ENCODE measurements at places on chromosomes 1 and 21.

GRCh38 chr1:222307621-222308020, 240.3 kb downstream of the HHIPL2 start:
- DNase-seq: no peak

- DNase-seq: no peak
Observed at GRCh38 chr1:21312407-21312992, 22.2 kb upstream of the ECE1 start.

GRCh38 chr1:228283043-228283371, 75.2 kb downstream of the OBSCN start:
- no peak for DNase-seq

GRCh38 chr1:172117800-172118199, 276.5 kb downstream of the DNM3 start:
- no peak for DNase-seq

- DNase-seq: peak; percentile 59
Observed at GRCh38 chr1:11736746-11737639, 1.1 kb downstream of the AGTRAP start.

DNA sequence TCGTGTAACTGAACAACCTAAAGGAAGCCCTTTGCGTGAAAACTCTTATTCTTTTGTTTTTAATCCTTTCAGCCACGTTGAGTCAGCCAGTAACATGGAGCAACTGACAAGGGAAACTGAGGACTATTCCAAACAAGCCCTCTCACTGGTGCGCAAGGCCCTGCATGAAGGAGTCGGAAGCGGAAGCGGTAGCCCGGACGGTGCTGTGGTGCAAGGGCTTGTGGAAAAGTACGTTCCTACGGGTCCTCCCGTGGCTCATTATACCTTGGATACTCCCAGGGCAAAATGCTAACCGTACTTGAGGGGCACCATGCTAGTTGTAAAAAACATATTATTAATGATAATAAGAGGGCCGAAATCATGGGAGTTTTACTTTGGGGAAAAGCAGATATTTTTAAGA, 49.4 kb downstream of the LAMC2 start:
- no peak for DNase-seq

DNA sequence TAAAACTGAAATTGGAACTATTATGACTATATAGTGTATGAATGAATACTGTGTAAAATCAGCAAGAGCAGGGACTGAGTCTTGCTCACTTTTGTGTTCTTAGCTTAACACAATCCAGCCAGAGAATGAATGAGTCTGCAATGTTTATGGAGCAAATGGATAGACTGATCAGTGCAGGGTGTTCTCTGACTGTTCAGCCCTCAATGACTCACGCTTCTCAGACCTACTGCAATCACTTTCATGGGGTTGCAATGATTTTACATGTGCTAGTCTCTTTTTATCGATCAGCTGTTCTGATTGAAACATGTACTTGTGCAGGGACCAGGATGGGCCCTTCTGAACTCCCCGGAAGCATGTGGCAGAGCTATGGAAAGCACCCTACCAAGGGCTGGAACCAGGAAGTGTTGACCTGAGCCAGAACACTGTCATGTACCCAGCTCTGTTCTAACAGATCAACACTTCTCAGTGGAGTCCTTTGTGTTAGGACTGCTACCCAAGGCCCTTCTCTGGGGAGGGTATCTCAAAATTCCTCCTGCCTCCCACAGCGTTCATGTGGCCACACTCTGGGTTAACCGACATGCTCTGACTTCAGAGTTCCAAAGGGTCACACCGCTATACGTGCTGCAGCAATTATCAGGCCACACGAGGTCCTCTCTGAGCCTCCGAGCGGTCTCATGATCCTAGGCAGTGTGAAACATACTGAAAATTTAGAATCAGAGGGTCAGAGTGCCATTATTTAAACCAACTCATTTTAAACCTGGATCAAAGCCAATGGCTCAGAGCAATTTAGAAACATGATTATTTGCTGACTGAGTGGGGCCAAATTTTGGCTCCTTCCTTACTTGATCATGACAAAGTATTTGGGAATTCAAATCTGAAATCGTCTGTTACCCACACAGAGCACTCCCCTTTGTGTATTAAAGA, 35.2 kb downstream of the GRIK1 start:
- no peak for DNase-seq

- DNase-seq: no peak
Observed at GRCh38 chr1:89753761-89754160, 67.1 kb upstream of the LRRC8D start.

- DNase-seq: no peak
Observed at GRCh38 chr1:192943522-192943921, 115.6 kb downstream of the UCHL5 start.

DNA sequence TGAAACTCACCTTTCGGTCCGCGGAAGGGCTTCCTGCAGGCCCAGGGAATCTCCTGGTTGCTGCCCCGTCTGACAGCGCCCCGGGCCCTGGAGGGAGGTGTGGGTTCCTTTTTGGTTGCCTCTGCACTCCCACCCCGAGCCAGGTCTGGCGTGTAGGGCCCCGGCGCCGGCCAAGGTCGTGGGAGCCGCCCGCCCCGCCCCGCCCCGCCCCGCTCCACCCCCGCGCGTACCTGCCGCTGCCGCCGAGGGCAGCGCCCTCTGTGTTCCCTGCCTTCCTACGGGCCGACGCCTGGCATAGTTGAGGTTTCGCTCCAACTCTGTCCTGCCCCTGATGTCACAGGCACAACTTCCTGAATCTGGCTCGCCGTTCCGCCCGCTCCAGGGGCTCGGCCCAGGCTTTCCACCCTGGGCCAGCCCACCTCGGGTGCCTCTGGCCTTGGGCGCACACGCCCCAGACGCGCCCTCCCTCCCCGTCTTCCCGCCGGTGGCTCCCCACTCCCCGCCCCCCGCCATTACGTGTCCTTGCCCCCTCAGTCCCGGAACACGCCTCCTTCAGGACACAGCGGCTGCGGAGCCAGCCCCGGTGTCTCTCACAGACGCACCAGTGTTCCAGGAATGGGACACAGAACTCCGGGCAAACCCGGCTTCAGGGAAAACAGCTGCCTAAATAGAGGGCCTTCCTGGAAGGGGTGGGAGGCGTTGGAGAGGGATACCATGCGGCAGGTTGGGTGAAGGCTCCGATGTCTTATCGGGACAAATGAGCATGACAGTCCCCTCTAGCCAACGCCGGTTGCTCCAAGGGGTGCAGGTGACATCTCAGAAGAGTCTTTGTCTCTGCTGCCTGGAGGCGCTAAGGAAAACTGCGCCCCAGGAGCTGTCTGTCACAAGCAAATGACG, at the start of gene KIAA0040:
TSS of gene KIAA0040 (minus strand) at position 147 of the 897 bp plus-strand sequence. CDS start 31,763 bp downstream, outside the sequence.
- DNase-seq: peak; percentile 67

DNA sequence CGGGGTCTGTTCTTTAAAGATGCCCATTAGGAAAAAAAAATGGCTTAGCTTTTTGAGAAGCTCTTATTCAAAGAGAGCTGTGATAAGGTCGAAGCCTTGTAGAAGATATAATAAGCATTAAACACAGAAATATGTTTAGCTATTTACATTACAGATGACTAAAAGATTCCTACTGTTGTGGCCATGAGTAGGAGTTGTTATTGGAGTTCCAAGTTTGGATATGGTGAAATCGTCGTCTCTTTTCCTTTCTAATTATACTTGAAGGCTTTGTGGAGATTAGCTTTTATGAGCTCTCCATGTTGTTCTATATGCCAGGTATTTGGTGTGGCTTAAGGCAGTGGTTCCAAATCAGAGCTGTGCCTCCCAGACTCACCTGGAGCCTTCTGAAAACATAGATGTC, 79.9 kb upstream of the LAMC2 start:
- no peak for DNase-seq

- no peak for DNase-seq
Observed at GRCh38 chr1:62841587-62842169, 57.7 kb downstream of the ATG4C start.

DNA sequence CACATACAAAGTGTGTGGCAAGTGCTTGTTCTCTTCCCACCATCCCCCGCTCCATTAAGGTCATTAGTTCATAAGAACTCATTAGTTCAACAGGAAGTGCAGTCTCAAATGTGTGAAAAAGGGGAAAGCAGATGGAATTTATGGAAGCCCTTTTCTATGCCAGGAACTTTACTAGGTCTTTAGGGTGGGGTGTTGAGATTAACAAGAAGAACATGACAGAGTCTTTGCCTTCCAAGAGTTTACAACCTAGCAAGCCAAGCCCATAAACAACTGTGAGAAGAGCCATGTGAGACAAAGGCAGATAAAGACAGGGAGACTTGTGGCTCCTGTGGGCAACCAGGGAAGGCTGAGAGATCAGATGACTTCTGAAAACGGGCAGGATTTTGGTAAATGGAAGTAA, 21.4 kb downstream of the PLEKHA6 start:
- no peak for DNase-seq

- DNase-seq: no peak
Observed at GRCh38 chr1:177847843-177848242, 122.0 kb downstream of the SEC16B start.

- no peak for DNase-seq
Observed at GRCh38 chr1:244788493-244789275, 46.8 kb upstream of the COX20 start.

- no peak for DNase-seq
Observed at GRCh38 chr1:36944883-36945282, 89.4 kb downstream of the GRIK3 start.

DNA sequence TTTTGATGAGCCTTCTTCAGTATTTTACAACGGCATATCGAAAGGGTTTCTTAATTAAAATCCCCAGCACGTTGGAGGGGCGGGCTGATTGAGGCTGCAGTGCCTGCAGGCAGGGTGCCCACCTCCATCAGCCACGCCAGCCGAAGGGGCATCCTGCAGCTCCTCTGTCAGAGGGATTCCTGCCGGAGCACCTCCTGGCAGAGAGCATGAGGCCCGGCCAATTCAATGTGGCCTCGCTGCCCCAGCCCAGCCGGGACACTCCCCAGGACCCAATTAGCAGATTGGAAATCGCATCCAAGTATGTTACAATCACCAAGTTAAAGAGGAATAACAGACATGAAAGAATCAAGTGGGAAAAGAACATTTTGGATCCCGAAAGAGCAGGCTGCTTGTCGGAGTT, 216.6 kb downstream of the ST6GALNAC3 start:
- DNase-seq: no peak

- DNase-seq: no peak
Observed at GRCh38 chr1:234907208-234907939, 221.3 kb downstream of the TOMM20 start.

- DNase-seq: peak; percentile 85
Observed at GRCh38 chr1:21904704-21905520, 32.2 kb downstream of the HSPG2 start.

DNA sequence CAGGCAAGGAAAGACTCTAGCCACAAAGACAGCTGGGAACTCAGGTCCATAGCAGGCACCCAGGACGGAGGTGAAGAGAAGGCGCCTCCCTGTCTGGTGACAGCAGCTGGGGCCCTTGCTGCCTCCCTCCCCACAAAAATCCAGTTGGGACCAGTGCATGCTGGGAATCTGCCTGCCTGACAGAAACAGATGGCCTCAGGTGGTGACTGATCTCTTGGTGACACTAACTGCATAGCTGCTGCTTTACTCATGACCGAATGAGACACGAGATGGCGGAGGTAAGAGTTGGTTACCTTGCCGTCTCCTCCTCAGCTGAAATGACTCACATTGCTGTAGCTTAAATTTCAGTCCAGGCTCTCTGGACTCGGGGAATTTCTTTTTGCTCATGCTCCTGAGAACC, 130.3 kb downstream of the FGGY start:
- DNase-seq: no peak

DNA sequence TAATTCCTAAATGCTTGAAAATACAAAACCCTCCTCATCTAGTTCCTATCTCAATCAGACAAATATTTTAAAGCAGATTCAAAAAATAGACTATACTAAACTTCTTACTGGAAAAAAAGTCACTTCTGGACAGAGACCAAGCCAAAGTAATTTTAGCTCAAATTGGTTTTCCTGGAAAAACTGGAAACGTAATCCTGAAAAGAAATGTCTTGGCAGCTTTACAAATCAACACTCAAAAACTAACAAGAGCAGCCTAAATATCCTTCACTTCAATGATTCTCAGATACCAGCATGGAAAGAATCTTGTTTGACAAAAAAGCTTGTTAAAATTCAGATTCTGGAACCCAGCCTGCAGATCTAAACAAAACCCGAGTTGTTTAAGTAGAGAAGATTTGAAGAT, 9.1 kb upstream of the GPR88 start:
- DNase-seq: no peak

GRCh38 chr1:213621077-213621476, 366.7 kb upstream of the PROX1 start:
- no peak for DNase-seq

- no peak for DNase-seq
Observed at GRCh38 chr1:31575369-31576140, 760 bp upstream of the TINAGL1 start.

GRCh38 chr1:76371941-76372340, 297.4 kb downstream of the ST6GALNAC3 start:
- no peak for DNase-seq

DNA sequence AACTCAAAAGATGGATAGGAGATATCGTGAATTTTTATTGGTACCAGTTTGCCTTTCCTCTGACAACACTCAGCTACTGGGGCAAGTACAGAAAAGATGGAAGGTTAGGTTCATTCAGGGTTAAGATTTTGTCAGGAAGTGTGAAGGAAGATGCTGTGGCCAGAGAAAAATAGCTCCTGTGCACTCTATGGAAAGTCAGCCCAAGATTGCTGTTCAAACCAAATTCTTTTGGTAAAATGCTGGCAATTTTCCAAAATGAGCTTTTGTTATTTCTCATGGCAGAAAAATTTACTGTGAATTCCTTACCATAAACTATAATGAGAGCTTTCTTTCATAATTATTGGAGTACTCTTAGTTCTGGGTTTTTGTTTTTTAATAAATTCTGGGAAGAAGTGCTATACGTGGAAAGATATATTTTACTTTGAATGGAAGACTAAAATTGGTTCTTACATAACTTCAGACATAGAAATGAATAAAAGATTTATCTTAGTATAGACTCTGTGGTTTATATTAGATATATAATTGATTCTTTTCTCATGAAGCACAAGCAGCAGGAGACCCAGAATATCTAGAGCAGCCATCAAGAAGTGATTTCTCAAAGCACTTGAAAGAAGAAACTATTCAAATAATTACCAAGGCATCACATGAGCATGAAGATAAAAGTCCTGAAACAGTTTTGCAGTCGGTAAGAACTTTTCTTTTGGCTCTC, 112.2 kb downstream of the USP25 start:
- no peak for DNase-seq

- DNase-seq: no peak
Observed at GRCh38 chr1:85692730-85693314, 15.4 kb downstream of the ZNHIT6 start.

All from uterus (tissue), 4 donors.